ENCODE measurements at places on chromosomes 3 and 15.

DNA sequence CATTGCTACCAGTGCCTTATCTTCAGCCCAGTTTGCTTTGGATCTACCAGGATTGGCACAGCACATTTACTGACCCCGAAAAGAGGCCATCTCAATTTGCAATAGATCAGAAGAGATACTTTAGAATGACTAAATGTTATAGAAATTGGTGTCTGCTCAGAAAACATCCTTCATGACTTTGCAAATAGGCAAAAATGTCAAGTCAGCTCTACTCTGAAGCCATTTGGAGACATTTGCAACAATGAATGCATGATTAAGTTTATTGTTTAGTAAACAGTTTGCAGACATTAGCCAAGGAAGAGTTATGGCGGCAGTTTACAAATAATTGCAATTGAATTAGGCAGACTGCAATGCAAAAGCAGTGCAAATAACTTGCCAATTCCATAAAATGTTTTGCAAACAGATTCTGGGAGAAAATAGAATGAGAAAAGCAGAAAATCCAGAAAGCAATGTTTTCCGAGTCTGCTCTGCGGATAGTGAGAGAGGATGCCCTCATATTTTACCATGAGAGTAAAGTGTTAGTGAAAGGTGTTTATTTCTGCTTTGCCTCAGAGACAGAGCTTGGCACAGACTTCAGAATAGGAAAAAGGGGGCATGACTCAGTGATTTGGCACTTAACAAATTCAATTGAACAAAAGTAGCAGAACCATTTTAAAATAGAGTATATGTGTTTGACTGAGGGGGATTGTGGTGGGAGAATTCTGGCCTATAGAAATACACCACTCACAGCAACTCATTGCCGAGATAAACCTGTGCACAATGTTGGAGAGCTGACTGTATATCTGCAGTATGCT is 334.9 kb upstream of the NR2F2 start:
- DNase-seq: no peak

GRCh38 chr3:143068059-143068458 is 51.5 kb upstream of the CHST2 start:
- no peak for DNase-seq

DNA sequence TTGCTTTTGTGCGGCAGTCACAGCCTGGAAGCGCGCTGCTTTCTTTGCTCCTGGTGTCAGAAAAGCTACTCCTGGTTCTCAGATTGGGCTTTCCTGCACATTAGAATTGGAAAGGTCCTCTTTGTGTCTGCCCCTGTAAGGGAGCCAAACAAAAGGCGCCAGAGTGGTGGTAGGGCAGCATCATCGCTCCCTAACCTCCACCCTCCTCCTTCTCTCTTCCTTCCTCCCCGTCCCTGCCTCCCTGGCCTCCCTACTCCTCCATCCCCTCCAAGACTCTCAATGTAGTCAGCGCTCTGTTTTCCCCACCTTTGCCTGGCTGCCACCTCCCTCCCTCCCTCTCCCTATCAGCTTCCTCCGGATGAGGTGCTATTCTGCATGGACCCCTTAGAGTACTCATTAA is 65.3 kb downstream of the SH3GL3 start:
- no peak for DNase-seq

DNA sequence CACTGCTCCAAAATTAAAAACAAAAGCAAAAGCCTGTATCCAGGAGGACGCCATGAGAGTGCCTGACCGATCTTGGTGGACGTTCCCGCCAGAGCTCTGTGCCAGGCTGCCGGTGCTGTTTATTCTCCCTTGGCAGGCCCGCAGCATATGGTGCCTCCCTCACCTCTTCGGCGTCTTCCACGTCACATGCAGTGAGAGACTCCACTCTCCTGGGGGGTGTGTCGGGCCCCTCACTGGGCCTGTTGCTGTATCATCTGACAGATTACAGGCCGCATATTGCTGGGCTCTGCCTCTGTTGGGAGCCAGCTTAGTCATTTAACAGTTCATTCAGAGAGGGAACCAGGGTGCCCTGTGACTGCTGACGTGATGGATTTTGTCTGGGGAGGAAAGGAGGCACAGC is 86.4 kb upstream of the ARRDC4 start:
- DNase-seq: no peak

DNA sequence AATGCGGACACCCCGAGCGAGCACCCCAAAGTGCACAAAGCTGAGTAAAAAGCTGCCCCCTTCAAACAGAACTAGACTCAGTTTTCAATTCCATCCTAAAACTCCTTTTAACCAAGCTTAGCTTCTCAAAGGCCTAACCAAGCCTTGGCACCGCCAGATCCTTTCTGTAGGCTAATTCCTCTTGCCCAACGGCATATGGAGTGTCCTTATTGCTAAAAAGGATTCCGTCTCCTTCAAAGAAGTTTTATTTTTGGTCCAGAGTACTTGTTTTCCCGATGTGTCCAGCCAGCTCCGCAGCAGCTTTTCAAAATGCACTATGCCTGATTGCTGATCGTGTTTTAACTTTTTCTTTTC is 5.3 kb downstream of the BHLHE40 start:
- DNase-seq: no peak

DNA sequence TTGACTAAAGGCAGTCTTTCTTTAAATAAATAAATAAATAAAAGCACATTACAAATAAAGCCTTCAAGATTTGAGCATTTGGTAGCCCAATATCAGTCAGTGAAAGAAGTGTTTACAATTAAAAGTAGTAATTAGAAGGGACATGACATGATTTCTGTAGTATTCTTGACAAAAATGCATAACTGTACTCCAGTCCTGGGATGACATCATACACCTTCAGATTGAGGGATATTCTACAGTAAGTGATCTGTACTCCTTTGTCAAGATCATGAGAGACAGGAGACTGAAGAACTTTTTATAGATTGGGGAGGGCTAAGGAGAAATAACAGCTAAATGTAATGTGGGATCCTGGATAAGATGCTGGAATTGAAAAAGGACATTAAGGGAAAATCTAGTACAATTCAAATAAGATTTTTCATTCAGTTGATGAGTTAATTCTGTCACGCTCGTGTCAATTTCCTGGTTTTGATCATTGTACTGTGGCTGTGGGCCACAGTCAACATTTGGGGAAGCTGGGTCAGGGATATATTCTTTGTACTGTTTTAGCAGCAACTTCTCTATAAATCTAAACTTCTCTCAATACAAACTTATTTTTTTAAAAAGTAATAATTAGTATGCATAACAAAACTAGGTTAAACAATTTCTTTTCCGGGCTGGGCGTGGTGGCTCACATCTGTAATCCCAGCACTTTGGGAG is 314.8 kb downstream of the PTPRG start:
- no peak for DNase-seq

GRCh38 chr3:21067031-21067813 is 683.8 kb downstream of the ZNF385D start:
- no peak for DNase-seq

DNA sequence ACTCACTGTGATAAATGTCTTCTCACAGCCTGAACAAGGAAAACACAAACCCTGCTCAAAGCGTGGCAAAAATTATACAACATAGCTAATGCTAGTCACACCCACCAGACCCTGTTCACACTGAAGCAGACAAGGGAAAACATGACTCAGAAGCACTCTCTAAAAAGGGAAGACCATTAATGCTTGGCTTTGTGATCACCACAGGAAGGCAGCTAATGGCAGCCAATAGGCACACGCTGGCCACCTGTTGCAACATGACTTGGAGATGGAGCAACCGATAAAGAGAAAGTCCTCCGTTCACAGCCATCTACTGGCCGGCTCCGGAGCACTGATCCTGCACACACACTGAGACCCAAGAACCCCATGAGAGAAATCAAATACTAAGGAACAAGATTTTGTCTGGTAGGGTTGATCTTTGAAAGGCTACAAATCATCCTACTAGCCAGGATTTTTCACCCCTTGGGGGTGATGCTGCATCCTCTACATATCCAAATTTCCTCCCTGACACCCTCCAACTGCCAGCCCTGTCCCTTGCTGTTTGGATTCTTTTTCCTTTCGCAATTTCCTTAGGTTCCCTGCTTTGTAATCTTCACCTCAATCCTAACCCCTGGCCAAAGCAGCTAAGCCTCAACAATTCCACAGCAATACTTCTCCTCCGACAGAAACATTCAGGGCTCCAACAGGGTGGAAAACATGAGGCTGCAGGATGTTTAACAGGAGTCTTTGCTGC is 3.2 kb downstream of the ZXDC start:
- no peak for DNase-seq

DNA sequence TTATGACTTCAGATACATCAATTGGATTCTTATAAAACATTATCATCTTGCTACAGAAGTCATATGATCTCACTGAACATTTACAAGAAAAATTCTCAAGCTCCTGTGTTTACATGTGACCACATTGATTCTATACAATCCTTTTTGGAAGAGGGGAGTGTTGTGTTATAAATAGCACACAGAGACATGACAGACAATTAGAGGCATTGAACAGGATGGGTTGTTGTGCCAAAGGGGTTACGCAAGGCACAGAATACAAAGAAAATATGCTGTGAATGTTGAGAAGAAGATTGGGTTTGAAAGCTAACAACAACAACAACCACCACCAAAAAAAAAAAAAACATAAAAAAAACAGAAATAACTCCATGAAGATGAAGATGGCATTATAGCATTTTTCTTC is 32.5 kb upstream of the TBL1XR1 start:
- DNase-seq: no peak

DNA sequence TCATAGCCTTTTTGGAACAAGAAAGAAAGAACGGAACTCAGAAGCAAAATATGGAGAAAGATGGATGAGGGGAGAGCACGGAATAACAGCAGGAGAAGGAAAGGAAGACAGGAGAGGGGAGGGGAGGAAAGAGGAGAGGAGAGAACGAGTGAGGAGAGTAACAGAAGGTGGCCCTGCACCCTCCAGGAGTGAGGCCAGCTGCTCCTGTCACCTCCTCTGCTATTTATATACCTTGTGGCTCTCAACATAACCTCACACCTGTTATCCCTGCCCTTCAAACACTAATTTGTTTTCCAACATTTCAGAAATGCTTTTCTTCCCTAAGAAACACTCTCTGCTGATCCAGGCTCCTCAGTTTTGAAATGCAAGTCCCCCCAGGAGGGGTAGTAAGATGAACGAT is 53.4 kb upstream of the ATP2B2 start:
- no peak for DNase-seq

DNA sequence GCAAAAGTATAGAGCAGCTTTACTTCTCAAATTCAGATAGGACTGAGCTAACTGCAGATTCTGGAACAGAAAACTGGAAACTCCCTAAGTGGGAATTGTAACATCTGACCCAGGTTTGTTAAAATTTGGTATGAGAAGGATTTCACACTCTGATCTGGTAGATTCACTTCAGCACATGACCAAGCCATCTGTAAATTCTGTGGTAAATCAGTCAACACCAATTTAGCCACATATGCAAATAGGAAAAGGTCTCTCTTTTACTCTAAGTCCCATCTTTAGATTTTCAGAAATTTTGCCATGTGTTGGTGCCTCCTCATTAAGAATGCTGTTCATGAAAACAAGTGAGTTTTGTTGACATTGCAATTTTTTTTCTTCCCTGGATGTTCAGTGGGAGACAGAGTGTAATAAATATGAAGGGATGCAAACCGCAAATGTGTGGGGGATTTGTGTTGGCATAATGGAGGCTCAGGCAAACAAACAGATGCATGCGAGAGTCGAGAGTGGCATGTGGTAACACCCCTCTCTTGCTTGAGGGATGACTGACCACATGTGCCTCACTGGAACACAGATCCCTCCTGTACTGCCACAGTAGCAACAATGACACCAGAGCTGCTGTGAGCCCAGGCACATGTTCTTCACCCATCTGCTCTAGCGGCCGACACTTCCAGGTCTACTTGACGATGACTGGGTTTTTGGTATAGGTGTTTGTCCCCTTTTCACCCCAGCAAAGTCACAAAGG is 146.6 kb downstream of the FEZF2 start:
- no peak for DNase-seq

DNA sequence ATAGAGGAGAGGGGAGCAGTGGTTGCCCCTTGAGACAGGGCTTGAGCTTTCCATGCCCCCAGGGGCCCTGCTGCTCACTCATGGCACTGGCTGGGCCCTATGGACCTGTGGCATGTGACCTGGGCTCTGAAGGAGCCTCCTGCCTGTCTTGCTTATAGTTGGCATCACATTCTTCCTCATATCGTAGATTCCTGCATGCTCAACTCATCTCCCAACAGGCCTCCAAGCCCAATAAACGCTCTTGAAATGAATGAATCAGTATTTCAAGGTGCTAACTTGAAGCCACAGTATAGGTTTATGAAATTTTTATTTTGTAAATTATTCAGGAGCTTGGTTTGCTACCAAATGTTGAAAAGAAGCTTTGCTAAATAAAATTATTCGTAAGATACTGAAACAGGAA is 93.3 kb upstream of the SLC7A14 start:
- DNase-seq: no peak

DNA sequence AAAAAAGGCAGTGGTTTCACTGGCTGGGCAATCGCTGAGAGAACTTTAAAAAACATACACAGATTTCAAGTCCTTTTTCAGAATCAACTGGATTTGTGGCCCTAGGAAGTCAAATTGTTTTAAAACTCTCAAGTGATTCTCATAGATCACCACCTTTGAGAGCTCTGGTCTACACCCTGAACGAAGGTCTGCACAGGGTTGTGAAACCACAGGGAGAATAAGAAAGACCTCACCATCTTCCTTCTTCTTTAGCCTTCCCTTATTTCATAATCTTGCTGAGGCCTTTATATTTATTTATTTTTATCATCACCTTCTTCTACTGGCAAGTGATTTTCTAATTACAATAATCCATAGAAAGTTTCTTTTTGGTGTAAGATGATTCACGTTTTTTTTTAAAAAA is 58.1 kb downstream of the FOXP1 start:
- no peak for DNase-seq

- no peak for DNase-seq
These were observed 6.3 kb downstream of the MTMR10 start for GRCh38 chr15:30985081-30985531.

GRCh38 chr15:68684476-68684875 is 105.7 kb downstream of the CORO2B start:
- no peak for DNase-seq

DNA sequence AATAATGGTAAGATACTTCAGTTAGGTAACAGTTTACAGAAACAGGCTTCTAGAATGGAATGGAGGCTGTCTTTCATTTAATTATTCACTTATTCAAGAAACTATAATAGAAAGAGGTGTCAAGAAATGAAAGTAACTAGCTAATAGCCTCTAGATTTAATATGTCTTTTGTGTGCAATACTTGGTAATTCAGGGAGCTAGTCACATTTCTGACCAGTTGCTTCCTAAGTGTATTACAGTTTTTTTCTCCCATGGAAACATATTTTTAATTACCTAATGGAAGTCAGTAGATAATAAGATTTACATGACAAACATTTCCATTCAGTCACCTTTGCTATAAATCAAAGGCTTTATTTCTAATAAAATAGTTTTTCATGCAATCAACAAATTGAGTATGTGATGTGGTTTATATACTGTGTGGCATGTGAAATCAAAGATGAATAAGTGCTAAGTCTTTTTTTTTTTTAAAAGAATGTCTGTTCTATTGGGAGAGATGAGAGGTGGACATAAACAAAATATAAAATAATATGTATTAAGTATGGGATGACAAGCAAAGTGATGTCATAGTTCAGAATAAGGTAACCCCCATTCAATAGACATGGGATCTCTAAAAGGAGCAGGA is 985.7 kb downstream of the SQOR start:
- no peak for DNase-seq

- DNase-seq: no peak
These were observed 175.6 kb upstream of the WNT5A start for GRCh38 chr3:55662683-55663082.

- DNase-seq: no peak
These were observed 253.1 kb downstream of the NLGN1 start for GRCh38 chr3:173650596-173650995.

Data from SW 1271 (cell line).